ENCODE measurements at places on chromosomes 2 and 18. TPM values are rescaled to one million over a fixed set of nuclear protein-coding genes. Genes with fewer than 3 reads are reported as not detected.

Gene MYOM1
- polyA plus RNA-seq = 209 TPM

Gene ABCB6
- polyA plus RNA-seq = 64.9 TPM

Gene DHRS9
- 0.04 TPM for polyA plus RNA-seq

Gene MBD2
- 16.0 TPM for polyA plus RNA-seq

Gene HMSD
- not detected for polyA plus RNA-seq

Gene TUBA3D
- 0.75 TPM for polyA plus RNA-seq

DNA sequence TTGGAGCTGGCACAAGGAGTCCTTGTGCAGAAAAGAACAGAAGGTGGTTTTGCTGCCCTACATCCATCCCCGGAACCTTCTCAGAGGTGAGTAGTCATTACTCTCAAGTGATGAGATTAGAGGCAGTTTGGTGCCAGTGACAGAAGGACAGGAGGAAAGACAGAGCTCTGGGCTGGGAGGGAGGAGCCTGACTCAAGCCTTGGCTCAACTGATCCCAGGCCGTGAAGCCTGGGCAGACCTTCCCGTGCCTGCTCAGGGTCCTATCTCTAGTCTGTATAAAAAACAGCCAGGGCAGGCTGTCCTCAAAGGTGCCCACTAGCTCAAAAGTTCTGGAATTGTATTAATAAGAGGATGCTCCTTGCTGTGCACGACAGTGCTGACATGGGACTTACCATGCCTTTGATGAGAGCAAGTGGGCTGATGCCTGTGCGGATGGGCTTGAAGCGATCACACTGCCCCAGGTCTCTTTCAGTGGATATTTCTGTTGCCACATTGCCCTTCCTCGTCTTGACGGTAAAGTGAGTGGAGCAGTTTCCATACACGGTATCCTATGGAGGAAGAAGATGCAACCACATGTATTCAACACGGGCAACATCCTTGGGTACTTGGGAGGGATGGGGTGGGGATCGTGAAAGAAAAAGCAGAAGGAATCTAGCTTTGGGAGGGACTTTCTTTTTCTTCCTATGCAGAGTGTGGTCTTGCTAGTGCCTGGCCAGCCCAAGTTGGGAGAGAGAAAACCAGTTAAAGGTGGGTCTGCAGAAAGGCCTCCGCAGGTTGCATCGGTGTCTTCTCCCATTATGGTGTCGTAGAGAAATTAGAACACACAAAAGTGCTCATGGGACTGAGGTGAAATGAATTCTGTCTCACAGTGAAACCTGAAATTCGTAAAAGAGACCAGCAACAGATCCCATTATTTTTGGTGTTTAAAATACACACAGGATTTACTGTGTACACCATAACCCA, 6.9 kb downstream of the APOB start:
- no peak for DNase-seq

GRCh38 chr2:55311444-55311870, 42.4 kb upstream of the MTIF2 start:
- no peak for DNase-seq

DNA sequence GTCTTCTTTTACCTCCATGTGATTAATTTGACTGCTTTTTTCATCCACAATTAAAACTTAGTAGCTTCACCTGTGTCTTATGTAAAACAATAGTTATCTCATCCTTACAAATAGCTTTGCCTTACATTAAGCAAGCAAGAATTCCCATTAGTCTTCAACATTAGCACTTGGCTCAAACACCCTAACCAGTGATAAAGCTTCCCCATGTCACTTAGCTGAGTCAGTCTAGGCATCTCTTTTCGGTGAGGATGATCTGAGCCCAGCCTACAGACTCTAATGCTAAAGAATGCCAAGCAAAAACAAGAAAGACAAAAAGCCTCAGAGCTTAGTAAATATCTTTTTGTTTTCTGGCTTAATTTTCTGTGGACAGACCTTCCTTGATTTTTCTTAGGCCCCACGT, 26.1 kb downstream of the GAD1 start:
- DNase-seq = no peak

- DNase-seq = no peak
These were observed 75.9 kb upstream of the CYRIA start for GRCh38 chr2:16741498-16741897.

GRCh38 chr2:69918401-69918800, 3.5 kb downstream of the MXD1 start:
- no peak for DNase-seq

DNA sequence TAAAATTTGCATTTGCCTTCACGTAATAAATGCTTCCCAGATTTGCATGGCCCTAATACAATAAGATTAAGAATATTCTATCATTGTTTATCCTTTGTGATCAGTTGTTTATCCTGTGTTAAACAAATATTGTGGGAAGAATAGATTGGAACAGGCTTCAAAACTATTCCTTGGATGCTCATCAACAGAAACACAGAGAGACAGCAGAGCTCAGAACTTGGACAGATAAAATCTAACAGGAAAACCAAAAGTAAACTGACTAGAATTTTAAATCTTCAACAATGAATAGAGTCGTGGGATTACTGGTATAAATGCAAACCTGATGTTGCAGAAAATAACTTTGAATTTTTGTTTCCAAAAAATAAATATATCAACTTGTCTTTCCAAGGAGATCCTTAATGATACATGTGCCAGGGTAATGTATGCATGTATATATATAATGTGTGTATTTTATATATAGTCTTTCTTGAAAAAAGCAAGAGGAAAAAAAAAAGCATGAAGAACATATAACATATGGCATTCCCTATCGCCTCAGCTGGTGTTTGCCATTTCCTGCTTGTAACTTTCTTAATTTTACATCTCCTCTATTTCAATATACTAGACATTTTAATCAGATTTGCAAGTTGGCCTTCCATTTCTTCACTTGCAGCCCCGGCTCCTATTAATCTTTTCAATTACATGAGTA, 59.9 kb upstream of the TANK start:
- DNase-seq = no peak

DNA sequence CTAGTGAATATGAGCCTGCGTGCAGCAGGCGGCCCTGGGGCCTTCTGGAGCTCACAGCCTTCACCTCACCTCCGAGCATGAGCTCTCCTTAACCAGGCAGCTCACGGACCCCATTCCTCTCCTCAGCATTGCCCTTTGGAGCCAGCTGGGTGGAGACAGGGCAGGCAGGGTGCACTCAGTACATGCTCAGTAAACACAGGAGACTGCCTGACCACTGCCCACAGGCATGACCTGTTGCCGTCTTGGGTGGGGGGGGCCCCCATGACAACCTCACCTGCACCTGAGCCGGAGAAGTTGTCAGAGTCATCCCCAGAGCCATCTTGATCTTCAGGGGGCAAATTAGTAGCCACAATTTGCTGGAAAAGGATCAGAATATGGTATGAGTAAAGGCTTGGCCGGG, 19.9 kb downstream of the SDC1 start:
- DNase-seq = no peak

GRCh38 chr18:26335571-26336487, 109.6 kb downstream of the TAF4B start:
- DNase-seq = no peak

GRCh38 chr2:167191588-167191987, 303.3 kb downstream of the XIRP2 start:
- no peak for DNase-seq

DNA sequence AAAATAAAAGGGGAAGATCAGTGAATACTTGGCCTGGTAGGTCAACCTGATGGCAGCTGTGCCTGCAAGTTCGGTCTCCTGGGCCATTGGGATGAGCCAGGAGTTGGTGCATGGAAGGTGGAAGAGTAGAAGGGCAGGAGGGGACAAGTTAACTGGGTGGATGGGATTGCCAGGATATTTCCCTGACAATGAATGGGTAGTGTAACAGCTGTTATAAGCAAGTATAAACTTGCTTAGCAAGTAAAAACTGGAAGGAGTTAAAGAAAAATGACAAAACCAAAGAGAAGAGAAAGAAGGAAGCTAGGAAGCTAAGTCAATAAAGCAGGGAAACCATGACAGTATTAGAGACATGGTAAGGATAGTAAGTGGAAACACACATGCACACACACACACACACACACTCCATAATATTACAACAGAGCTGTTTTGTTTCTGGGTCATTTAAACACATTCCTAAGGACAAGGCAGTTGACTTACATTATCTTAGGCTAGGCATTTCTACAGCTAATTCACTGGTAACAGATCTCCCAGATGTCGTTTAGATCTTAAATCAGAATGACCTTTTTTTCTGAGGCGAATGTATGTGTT, 29.7 kb downstream of the MEP1B start:
- DNase-seq = no peak

DNA sequence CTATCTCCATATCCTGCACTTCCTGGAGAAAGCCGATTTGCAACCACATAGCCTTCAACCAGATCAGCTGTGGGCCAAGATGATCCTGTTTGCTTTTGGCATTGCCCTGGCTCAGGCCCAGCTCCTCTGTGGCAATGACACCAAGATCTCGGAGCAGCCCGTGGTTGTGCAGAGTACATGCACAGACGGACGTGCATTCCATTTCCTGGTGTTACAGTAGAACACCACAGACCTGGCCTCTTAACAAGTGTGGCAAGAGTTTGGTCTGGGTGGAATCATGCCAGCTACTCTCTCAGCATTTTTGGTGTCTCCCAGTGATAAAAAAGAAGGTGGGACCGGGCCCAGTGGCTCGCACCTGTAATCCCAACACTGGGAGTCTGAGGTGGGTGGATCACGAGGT, 20.0 kb downstream of the MALT1 start:
- DNase-seq = peak; percentile 53

GRCh38 chr2:12721566-12722446, 5.1 kb downstream of the TRIB2 start:
- DNase-seq = no peak

GRCh38 chr18:5395860-5396448, 100.4 kb upstream of the ZBTB14 start:
- DNase-seq = no peak

DNA sequence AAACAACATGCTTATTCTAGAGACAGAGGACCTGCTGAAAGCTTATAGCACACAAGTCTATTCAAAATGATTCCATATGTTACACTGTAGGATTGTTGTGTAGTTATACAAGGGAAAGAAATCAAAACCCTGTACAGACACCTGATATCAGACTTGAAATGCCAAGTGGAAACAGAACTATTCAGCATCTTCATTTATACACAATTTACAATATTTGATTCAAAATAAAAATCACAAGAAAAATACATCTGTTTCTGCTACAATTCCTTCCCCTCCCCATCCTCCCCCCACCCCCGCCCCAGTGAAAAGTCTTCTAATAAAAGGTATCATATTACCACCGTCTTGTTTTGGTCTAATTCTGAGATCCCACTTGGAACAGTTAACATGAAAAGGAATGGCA, 37.5 kb upstream of the NFU1 start:
- no peak for DNase-seq

DNA sequence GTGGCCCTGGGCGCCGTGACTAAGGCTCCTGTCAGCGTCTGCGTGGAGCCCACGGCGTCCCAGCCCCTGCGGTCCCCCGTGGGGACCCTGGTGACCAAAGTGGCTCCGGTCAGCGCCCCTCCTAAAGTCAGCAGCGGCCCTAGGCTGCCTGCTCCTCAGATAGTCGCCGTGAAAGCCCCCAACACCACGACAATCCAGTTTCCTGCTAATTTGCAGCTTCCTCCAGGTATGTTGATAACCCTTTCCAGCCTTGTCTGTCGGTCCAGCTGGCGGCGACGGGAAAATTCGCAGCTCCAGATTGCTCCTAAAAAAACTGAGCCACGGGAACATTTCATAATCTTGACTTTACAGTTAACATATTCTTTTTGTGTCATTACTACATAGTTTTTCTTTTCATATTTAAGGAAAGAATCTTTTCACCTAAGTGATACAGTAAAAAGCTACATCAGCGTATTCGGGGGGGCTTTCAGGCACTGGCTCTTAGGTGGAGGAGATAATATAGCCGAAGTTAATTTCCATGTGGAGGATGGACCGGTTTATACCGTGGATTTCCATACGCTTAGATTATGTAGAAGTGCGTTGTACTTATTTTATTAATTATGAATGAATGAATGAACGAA, 916 bp downstream of the TAF4B start:
- DNase-seq = no peak

DNA sequence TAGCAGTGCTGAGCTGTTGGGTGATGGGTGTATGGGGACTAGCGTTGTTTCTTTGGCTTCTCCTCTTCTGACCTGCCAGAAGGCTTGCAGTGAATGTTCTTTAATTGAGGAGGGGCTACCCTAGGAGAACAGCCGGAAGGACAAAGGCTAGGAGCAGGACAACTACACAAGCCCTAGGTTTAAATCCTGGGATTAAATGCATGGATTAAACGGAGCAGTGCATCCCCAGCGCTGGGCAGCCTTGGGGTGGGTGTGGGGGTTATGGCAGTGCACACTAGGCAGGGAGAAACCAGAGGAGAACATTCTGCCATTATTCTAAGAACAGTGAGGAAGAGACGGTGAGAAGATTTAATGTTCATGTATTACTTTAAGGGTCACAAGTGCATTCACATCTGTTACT, 86.4 kb upstream of the MCFD2 start:
- no peak for DNase-seq

Measured in psoas muscle (tissue), 8 donors.